ENCODE measurements at places on chromosomes 2 and 18.

DNA sequence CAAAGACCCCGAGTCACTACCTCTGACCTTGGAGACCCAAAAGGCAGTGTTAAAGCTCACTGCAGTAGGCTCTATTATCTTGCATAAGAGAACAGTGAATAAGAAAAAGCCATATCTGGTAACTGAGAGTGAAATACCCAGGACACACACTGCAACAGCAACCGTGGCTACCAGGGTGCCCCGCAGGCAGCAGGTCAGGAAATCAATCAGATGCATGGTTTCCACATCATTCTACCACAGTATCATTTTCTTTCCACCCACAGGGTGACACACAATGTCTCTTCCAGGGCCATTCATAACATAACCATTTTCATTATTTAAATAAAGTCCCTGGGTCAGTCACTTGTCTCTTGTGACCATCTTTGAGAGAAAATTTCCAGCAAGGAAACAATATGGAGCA is 131.3 kb downstream of the CCBE1 start:
- DNase-seq = no peak

GRCh38 chr2:71603311-71603811 is 150.0 kb downstream of the DYSF start:
- no peak for DNase-seq

GRCh38 chr18:50057009-50057408 is 137.9 kb downstream of the MYO5B start:
- DNase-seq = no peak

DNA sequence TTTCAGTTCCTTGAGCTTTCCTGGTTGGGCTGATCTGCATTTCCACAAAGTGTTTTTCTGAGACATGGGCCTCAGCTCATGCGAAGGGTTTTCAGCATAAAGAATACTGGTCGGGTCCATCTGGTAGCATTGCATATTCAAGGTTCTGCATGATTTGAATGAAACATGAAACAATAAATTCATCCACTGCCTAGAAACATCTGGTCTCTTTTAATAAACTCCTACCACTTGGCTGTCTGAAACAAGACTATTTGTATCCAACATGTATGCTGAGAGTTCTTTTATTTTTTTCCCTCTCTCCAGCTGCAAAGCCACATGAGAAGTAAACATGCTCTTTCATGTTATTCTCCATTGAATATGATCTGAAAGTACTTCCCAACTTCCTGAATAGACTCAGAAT is 314.9 kb upstream of the SOX11 start:
- DNase-seq = peak; percentile 35

- no peak for DNase-seq
Observed at GRCh38 chr2:33107690-33108482, 161.1 kb downstream of the LTBP1 start.

GRCh38 chr2:172095905-172096625 is 6.6 kb downstream of the DLX2 start:
- peak; percentile 6 for DNase-seq

- DNase-seq = no peak
Observed at GRCh38 chr2:16613539-16614011, 52.1 kb downstream of the CYRIA start.

GRCh38 chr18:69758458-69758857 is 189.2 kb downstream of the CD226 start:
- DNase-seq = no peak

DNA sequence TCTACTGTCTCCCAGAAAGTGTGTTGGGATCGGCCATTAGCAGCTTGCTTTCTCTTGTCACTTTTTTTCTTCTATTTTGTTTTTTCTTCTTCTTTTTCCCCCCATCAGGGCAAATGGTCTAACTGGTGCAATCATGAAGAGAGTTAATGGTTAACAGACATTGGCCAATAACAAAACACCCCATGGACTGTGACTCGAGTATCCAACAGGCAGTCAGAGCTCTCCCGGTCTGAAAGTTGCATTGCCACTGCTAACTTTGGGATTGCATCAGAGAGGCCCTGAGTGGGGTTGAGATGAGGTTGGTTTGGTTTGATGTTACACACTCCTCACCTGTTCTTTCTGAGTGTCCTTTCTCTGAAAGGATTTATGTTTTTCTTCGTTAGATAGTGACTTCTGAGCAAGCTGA is 12.9 kb upstream of the SNORC start:
- no peak for DNase-seq

- DNase-seq = no peak
Observed at GRCh38 chr2:104794441-104794840, 59.5 kb upstream of the POU3F3 start.

DNA sequence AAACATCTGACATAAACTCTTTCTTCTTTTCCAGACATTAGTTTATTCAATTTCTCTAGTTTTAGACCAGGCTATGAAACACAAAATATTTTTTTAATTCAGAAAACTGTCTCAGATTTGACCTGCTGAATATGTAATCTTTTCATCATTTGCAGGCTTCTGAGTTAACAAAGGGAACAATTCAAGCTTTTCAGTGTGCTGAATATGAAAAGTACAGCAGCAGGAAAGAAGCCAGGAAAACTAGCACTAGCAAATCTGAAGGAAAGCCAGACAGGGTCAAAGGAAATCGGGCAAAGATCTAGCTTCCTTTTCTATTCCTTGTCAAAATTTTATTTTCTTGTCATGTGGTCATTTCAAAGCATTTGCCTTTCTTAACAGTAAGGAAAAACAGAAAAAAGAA is 35.3 kb downstream of the ACVR1C start:
- DNase-seq = no peak

DNA sequence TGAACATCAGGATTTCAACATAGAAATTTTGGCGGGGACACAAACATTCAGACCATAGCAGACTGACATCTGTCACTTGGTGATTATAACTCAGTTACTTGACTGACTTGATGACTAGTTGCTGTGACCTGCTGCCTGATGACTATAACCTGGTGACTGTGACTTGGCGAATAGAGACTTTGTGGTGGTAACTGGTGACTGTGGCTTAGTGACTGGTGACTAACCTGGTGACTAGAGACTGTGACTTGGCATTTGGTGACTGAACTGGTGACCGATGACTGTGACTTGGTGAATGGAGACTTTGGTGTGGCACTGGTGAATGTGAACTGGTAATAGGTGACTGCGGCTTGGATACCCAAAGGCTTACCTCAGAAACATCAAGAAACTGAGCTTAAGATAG is 563.1 kb upstream of the FAM98A start:
- no peak for DNase-seq

DNA sequence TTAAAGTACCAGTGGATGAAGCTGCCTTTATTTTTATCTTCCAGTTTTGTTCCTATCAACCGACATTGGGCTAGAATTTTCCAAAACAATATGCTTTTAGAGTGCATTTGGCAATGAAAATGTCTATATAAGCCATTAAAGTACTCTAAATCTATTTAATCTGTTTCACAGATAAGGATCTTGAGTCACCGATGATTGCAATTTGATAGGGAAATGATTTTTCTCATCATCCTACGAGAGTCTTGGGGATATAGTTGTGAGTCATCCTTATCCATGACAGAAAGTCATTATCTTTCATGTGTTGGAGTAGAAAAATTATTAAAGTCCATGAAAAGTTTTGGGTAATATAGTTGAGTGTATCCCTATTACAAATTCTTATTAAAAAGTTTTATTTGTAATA is 26.1 kb downstream of the SLC39A10 start:
- no peak for DNase-seq

- DNase-seq = no peak
Observed at GRCh38 chr18:59358414-59358711, 702 bp downstream of the LMAN1 start.
